ENCODE measurements at places on chromosomes 5 and 9. TPM values are rescaled to one million over a fixed set of nuclear protein-coding genes. Genes with fewer than 3 reads are reported as not detected.

DNA sequence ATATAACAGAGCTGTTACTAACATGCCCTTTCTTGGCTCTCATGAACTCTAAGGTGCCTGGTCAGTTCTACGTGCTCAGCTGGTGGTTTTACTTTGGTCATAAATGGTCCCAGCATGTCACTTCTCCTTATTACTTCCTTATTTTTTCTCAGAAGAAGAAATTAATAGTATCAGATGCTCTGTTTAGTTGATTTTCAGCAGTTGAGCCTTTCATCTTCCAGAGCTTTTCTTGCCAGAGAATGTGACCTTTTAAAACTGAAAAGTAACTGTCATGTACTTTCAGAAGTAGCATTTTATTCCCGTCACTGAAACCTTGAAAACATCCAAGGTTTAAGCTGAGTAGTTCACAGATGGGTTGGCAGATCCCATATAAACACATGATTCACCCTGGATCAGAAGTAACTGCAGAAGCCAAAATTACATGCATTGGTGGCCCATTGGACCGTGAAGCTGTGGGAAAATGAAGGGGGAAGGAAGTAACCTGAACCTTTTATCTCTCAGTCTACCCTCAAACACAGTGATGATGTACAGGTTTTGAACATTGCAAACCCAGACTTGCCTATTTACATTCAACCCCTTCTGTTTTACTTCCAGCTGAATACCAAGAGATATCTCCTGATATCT lies 50.5 kb downstream of the HACD4 start:
- DNase-seq = no peak

The CARTPT gene
- total RNA-seq = not detected

GRCh38 chr5:41793141-41793770 lies 77.0 kb downstream of the OXCT1 start:
- peak; percentile 98 for DNase-seq

The SOHLH1 gene
- not detected for total RNA-seq

- DNase-seq = no peak
These were observed 33.4 kb upstream of the TTC1 start for GRCh38 chr5:159975462-159976019.

- DNase-seq = no peak
These were observed 1.1 kb downstream of the HEXB start for GRCh38 chr5:74685979-74686631.

DNA sequence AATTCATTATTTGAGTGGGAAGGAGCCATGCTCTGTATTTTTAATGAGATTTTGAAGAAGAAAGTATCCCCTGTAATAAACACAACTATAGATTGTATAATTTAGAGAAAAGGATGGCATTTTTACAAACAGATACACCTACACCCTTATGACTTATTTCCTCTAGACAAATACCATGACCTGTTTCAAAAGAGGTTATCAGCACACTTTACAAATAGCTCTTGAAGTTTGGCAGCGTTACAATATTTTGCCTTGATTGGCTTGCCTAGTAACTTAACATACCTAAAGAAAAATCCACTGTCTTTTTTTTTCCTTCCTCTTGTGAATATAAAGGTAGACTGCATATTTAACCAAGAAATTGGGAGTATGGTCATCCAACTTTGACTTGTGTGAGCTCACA lies 28.5 kb upstream of the CETN3 start:
- DNase-seq = no peak

DNA sequence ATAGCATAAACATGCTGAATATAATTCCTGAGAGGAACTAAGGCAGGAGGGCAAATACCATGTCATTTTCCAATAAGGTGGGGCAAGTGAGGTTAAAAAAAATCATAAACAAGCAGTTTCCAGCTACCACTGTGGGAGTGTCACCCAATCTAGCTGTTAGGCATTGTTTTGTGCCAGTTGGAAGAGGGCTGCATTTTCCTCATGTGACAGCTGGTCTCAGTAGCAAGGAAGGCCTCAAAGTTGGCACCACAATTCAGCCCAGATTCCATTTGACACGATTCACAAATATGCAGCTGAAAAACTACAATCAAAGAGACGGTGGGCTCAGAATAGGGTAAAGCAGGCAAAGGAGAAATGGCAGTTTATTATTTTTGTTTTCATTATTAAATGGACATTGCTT lies 636.1 kb downstream of the KIF4B start:
- no peak for DNase-seq

The PCDHB16 gene
- 2.5 TPM for total RNA-seq

DNA sequence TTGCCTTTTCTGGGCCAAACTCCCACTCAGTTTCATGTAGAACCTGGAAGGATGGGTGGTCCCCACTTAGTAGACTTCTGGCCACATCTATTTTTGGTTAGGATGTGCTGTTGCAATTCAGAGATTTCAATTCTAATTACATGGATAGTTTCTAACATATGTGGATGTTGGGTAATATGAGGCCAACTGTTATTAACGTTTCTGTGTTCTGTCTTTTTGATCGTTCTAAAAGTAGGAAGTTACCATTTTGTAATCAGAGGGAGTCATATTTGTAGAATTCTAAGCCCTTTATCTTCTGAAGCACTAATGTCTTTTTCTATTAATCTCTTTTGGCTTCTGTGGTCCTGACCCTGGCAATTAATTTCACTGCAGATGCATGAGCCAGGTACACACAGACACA lies 141.6 kb upstream of the SPEF2 start:
- DNase-seq = peak; percentile 22

The SH3PXD2B gene
- total RNA-seq = 30.7 TPM

The GZMA gene
- 0.89 TPM for total RNA-seq

DNA sequence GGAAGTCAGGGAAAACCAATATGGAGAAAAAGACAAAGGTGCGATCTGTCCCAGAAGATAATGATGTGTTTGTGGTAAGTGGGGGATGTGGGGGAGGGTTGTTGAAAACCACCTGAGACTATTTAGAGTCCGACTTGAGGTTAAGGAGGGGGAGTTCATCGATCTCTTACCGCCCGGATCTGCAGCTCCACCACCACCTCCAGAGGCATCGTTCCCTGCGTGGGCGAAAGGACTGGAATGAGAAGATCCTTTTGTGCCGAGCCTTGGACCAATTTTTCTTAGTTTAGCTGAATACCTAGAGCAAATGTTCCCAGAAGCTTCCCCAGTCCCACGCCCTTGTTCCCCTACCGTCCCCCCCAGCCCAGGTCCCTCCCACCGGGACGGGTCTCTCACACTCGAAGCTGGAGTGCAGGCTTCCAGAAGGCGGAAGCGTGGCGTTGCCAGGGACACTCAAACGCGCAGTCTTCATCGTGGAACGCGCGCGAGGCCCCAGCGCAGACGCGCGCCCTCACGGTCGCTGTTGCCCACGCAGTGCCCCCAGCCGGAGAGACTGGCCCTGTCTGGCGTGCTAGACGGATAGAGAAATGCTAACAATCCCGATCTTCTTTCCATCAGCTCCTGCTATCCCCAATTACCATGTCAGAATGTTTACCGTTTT lies at the start of gene SPATA6L:
Gene SPATA6L, minus strand, starts transcription at position 439 of the 658 bp plus-strand sequence. Its CDS starts 230 bp downstream, at position 209.
- DNase-seq = peak; percentile 66

The ANKRD18B gene
- total RNA-seq = 1.7 TPM

GRCh38 chr5:179377421-179378115 lies 32.3 kb upstream of the ADAMTS2 start:
- no peak for DNase-seq

GRCh38 chr9:132886334-132886725 lies 7.6 kb downstream of the SPACA9 start:
- no peak for DNase-seq

The NOP16 gene
- 11.6 TPM for total RNA-seq

- DNase-seq = peak; percentile 58
These were observed 158.1 kb downstream of the LPAR1 start for GRCh38 chr9:110880189-110880588.

DNA sequence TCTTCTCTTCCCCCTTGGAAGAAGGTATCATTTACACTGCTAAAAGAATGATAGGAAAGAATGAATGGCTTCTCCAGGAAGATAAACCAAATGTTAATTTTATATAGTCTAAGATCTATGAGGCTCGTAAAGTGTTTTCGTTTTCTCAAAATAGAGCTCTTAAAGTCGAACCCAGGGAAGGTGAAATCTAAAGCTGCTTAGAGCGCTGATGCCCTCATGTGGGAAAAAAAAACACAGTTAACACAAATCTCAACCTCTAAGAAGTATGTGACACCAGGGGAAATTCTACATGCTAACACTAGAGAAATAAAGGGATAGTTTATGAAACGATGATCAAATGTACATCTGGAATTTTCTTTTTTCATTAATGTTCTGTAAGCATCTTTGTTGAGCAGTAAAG lies 257.9 kb downstream of the RASEF start:
- DNase-seq = no peak

DNA sequence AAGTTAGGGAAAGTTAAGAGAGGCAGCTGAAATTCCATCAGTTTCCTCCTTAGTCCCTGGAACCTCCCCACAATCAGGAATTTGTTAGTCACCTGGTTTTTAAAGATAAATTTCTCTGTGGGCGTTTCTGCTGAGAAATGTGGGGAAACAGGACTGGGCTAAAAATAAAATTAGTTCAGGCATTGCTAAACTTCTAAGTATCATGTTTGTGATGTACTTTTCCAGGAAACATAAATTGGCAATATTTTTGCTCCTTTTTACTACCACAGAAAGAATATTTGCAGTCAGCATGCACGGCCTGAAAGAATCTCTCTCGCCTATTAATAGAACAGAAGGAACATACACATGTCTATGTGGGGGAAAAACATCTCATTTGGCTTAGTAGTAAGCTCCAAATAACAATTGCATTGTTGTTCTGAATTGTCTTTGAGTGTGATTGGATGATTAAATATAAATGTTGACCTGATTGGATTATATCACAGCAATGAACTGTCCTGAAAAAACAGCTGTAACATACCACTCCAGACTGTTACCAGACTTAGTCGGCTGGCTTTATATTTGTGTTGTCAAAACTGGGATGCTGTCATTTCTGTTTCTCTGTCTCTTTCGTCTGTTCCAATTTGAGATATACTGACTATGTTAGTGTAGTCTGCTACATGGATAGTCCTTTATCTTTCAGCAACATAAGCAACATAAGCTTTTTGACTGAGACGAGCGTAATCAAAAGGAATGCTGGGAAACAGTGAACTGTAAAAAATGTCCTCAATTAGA lies 12.9 kb downstream of the TJP2 start:
- DNase-seq = peak; percentile 80

The SPINK13 gene
- not detected for total RNA-seq

- no peak for DNase-seq
These were observed 156.4 kb upstream of the ADAMTS16 start for GRCh38 chr5:4983701-4984100.

- peak; percentile 43 for DNase-seq
These were observed 838.3 kb downstream of the TLE4 start for GRCh38 chr9:80410106-80410505.

The IRX2 gene
- total RNA-seq = 22.5 TPM

The TMEM174 gene
- total RNA-seq = not detected

- DNase-seq = no peak
These were observed 84.9 kb downstream of the BAAT start for GRCh38 chr9:101299901-101300300.

- no peak for DNase-seq
These were observed 46.6 kb downstream of the S1PR3 start for GRCh38 chr9:89037891-89038290.

Measured in skin of body (tissue), 3 donors.